Mesenchymal stem cell (in vitro differentiated cells and primary cell): ENCODE measurements at places on chromosomes 6 and 20.

- no peak for DNase-seq
- no peak overlapping the region for H3K4me3 ChIP-seq
- no peaks in the 10 kb centered on the region for H3K4me1 ChIP-seq
- no peak overlapping the region for H3K27ac ChIP-seq
Observed at GRCh38 chr6:40885139-40885774, 153.8 kb downstream of the UNC5CL start.

DNA sequence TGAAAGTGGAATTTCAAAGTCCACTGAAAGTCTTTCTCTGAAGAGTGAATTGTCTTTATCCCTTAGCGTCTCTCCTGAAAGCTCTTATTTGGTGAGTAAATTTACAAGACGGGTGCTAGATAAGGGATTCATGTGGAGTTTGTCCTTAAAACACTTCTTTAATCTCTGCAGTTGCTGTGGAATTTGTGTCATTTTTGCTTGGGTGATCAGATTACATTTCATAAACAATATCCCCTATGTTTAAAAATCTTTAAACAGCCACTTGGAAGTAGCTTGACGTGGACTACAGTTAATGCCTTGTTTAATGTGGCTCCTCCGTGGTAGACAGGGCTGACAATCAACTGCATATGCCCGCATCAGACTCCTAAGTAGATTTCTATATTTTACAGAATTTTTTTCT lies 175.4 kb upstream of the ZNF217 start:
- no peak overlapping the region for H3K4me3 ChIP-seq
- peaks cover 3% of the 10 kb centered on the region for H3K4me1 ChIP-seq
- H3K27ac ChIP-seq, result no peak overlapping the region
- no peak for DNase-seq
- no peaks in the 10 kb centered on the region for H3K27me3 ChIP-seq

- H3K36me3 ChIP-seq, result peaks cover 17% of the 10 kb centered on the region
- no peak for DNase-seq
Observed at GRCh38 chr6:136059308-136059707, 190.8 kb downstream of the MTFR2 start.

DNA sequence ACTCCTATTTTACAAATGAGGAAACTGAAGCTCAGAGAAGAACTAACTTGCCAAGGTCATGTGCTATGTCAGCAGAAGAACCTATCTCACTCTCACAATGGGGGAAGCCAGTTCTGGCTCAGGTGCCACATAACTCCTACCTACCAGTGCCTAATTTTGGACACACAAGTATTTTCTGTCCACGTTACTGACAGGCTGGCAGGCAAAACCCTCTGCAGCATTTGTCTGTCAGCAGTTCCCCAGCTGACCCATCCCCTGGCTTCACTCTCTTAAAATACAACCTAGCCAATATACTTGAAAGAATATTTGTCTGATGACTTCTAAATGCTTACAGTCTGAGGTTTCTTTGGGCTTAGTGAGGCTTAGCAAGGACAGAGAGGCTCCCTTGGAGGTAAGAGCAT lies 15.5 kb downstream of the GSS start:
- peaks cover 34% of the 10 kb centered on the region for H3K36me3 ChIP-seq
- DNase-seq, result no peak
- peak overlapping the region; percentile 71 for H3K27ac ChIP-seq
- H3K4me3 ChIP-seq, result no peak overlapping the region
- no peaks in the 10 kb centered on the region for H3K27me3 ChIP-seq
